ENCODE measurements at places on chromosomes 12 and 14. TPM values are rescaled to one million over a fixed set of nuclear protein-coding genes. Genes with fewer than 3 reads are reported as not detected.
A peak's percentile ranks its signal among the peaks of the same experiment; 100 is the strongest.

- no peak overlapping the region for H3K4me3 ChIP-seq
- H3K36me3 ChIP-seq, result no peaks in the 10 kb centered on the region
- peak; percentile 73 for DNase-seq
- peak overlapping the region; percentile 42 for H3K27ac ChIP-seq
- peaks cover 15% of the 10 kb centered on the region for H3K4me1 ChIP-seq
Observed at GRCh38 chr12:538731-539539, 79.2 kb downstream of the B4GALNT3 start.

DNA sequence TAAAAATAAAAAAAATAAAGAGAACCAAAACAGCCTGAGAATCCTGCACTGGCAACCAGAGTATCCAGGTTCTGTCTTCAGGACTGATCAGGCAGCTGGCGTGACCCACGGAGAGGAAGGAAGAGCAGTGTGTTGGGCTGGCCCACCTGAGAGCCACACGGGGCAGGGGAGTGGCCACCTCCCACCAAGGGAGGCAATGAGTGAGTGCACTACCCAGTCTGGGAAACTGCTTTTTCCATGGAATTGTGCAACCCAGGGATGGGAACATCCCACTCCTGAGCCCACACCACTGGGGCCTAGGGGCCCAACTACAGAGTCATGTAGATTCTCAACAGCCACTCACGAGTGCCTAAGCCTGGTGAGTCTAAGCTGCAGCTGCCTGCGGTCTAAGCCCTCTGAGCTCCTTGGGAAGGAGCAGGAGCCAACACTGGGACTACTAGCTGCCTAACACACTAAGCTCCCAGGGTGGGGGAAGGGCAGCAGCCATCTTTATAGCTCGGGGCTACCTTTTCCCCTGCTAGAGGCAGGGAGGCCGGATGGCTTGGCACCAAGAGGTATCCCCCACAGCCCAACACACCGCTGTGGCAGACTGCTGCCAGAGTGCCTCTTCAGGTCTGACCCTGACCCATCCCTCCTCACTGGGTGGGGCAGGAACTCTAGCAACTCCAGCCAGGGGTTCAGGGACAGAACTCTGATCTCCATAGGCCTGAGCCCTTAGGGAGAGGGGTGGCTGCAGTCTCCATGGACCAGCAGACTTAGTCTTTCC lies 610.9 kb downstream of the RERGL start:
- no peak for DNase-seq
- H3K36me3 ChIP-seq, result no peaks in the 10 kb centered on the region
- no peak overlapping the region for H3K4me3 ChIP-seq
- H3K27me3 ChIP-seq, result no peaks in the 10 kb centered on the region
- no peaks in the 10 kb centered on the region for H3K4me1 ChIP-seq

GRCh38 chr12:49287876-49288275 lies 7.1 kb upstream of the PRPH start:
- H3K4me3 ChIP-seq, result no peak overlapping the region
- H3K4me1 ChIP-seq, result no peaks in the 10 kb centered on the region
- no peak overlapping the region for H3K27ac ChIP-seq
- peaks cover 4% of the 10 kb centered on the region for H3K27me3 ChIP-seq
- no peaks in the 10 kb centered on the region for H3K36me3 ChIP-seq

Gene IL31
- total RNA-seq, result not detected
